ENCODE measurements at places on chromosomes 12 and 14. TPM values are rescaled to one million over a fixed set of nuclear protein-coding genes. Genes with fewer than 3 reads are reported as not detected.

CLEC2D gene
- total RNA-seq, result 32.6 TPM

ACOT6 gene
- total RNA-seq, result not detected

HPD gene
- total RNA-seq, result 3.1 TPM

MYH6 gene
- total RNA-seq, result not detected

B3GNT4 gene
- total RNA-seq, result not detected

BEST3 gene
- not detected for total RNA-seq

All from ureter (tissue), 1 donor.